ENCODE measurements at places on chromosomes 6 and 20.

- DNase-seq, result no peak
These were observed 52.8 kb downstream of the NCOA7 start for GRCh38 chr6:125843593-125843992.

DNA sequence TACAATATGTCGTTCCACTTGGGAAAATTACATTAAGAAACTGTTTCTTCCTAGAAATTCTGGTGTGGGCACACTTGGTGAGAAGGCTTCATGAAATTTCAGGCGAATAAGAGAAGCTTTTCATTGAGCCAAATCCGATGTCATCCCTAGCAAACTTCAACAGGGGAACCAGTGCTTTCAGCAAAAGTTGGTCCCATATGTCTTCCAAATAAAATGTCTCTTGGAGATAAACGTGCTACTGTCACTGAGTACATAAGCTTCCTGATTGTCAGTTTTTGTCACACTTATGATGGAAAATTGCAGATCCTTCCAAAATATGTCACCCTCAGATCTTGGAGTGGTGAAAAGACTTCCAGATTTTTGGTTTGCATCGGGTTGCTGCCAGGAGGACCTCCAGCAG lies 31.1 kb upstream of the SLC35A1 start:
- no peak for DNase-seq

- no peak for DNase-seq
These were observed 11.3 kb downstream of the GINS1 start for GRCh38 chr20:25418776-25419175.

- DNase-seq, result no peak
These were observed 184.5 kb upstream of the RAB32 start for GRCh38 chr6:146359131-146359530.

- no peak for DNase-seq
These were observed 17.5 kb downstream of the PTK7 start for GRCh38 chr6:43093436-43094289.

DNA sequence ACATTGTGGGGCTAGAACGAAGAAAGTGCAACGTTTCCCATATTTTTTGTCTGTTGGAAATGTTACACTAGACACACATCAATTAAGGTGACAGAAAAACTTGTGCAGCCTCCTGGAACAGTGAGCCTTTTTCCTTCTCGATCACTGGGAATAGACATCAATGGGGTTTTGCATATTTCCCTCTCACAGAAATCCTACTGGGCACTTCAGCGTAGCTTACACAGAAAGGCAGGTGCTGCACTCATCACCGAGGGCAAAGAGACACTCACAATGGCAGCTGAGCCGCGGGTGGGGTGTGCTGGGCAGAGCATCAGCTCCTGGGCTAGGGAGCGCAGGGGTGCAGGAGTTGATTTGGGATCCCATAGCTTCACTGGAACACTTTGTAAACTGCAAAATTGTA lies 64.5 kb downstream of the THBS2 start:
- DNase-seq, result no peak

DNA sequence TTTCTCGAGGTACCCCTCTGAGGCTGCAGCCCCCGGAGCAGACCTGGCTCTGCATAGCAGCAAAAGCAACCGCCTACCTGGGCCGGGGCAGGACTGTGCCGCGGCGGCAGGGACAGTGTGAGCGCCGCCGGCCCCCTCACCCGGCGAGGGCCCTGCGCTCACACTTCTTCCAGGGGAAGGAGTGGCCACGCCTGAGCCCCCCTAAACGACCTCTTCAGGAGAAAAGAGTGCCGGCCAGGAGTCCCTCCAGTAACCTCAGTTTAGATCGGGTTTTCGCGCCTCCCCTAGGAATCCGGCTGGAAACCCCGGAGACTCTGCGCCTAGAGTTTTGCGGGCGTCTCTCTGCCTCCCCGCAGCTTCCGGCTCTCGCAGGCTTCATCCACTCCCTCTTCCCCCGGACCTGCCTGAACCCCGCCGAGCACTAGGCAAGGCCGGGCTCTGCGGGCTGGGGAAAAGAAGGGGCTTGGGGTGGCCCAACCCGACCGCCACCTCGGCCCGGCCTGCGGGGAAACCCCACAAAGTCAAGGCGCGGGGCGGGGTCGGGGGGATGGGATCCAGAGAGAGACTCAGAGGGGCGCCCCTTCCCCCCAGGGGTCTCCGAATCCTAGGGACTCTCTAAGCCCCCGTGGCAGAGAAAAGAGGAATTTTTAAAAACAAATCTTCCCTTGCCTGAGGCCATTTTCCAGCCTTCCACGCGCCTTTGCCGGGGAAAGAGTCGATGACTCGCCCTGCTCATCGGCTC lies 558 bp downstream of the LINC00237 start:
- DNase-seq, result no peak

- DNase-seq, result no peak
These were observed 45.4 kb upstream of the ECI2 start for GRCh38 chr6:4180652-4181255.

DNA sequence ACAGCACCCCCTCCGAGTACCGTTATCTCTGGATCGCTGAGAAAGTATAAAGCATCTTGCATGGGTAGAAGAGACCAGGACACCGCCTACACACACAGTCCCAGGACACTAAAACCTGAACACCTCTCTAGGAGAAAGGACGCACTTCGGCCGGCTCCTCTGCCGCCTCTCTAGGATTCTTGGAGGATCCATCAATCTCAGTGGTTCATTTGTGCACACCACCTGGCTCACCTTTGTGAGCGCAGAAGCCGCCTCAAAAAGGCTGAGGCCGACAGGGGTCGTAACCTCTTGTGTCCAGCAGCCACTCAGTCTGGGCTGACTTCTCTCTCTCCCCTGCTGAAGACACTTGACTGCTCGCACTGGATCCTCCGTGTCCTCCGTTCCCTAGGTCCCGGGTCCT lies 13.5 kb downstream of the ZSCAN23 start:
- DNase-seq, result no peak

DNA sequence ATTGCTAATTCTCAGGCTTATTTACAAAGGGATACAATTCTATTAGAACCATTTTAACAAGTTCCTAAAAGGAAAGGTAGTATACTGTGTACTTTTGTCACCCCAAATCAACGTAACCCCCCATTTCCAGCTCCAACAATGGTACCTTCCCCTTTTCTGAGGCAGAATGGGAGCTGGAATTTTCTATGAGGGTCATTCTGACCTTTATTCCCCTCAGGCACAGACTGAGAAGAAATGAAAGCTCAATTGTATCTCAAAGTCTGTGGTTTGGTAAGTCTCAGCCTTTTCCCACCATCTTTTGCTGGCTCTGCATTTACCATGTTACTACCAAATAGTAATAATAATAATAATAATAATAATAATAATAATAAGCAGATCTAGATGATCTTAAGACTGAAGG lies 571.0 kb downstream of the RNF144B start:
- no peak for DNase-seq

GRCh38 chr6:97654674-97655073 lies 371.7 kb upstream of the MMS22L start:
- no peak for DNase-seq

DNA sequence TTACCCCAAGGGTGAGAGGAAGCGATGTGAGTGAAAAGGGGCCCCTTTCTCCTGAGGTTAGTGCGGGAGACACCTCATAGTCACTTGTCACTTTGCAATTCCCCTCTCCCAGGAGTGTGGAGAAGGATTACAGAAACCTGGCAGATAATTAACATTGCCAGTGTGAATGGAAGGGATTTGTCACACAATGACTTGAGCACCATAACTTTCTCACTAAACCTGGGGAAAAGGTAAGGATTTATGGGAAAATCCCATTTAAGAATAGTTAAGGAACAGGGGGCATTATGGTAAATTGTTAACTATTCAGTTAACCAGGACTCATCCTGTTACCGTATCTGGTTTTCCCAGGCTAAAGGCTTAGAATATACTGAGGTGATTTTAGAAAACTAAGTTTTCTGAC lies 219.5 kb upstream of the JAG1 start:
- DNase-seq, result no peak

DNA sequence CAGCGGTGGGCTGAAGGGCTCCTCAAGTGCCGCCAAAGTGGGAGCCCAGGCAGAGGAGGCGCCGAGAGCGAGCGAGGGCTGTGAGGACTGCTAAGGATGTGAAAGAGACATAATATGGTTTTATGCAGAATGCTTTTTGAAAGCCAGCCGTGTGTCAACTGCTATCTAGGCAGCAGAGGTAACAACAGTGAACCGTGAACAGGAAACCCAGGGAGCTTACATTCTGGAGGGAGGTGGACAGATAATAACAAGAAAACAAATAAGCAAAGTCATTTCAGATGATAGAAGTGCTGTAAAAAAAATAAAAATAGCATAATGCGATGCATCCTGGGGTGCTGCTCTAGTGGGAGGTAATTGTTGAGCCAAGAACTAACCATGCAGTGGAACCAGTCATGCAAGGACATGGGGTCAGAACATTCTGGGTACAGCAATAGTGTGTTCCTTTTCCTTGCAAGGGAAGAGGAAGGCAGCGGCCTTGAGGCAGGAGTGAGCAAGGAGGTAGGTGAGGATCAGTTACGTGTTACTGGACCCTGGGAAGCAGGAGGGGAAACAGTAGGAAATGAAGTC lies 134.4 kb upstream of the TMEM170B start:
- DNase-seq, result no peak

DNA sequence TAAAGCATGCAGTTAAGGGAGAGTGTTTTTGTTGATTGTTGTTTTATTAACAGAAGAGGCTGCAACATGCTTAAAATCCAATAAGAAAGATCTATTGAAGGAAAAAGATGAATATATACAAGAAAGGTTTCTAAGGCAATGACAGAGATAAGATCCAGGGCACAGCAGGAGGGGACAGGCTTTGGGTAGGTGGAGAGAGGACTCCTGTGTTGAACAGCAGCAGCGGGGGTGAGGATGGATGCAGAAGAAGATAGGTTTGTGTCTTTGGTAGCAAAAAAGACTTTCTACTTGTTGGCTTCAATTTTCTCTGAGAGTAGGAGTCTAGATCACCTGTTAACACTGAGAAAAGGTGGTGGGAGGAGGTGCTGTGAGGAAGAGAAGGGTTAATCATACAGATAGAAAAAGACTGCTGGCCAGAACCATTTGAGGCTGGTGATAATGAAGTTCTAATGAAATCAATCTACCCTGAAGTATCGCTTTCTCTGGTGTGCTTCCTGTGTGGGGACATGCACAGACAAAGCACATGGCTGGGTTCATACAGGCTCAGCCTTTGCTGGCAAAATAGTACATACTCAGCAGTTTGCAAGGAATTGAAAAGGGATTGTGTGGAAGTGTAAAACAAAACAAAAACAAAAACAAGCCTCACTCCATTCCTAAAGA lies 17.2 kb upstream of the DST start:
- no peak for DNase-seq

DNA sequence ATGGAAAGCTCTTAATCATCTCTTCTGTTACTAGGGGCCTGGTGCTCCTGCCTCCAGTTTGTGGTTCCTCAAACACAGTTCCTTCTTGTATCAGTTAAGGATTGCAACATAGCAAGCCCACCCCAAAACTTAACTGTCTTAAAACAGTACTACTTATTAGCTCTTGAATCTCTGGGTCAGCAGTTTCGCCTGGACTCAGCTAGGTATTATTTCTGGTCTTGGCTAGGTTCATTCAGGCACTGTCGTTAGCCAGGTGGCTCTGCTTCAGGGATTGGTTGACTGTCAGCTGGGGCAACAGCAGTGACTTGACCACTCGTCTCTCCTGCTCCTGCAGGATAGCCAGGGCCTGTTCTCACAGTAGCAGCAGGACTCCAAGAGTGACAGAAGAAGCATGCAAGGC lies 30.0 kb upstream of the RALY start:
- no peak for DNase-seq

GRCh38 chr6:151340219-151340978 lies 51.0 kb downstream of the ZBTB2 start:
- DNase-seq, result no peak

DNA sequence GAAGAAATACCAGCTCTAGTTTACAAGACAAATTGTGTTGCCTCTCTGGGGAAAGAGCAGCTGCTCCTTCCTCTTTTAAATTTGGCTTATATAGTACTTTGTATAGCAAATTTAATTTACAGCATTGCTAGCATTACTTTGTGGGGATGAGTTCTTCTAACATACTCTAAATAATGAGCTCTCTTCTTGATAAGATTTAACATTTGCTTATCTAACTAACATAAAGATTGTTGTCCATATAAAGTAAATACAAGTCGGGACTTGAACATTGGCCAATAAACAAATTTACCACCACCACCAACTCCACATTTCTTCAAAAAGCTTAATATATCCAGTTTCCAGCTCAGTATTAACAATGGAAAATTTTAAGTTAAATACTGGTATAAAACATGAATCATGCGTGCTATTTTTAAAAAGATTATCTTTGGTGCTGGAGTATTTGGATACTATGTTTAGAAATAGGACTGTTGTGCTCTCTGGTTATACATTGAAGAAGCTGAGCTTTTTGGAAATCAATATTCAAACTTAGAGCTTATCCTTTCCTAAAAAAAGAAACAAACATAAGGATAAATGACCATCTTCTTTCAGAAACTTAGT lies 1146.9 kb upstream of the GJE1 start:
- DNase-seq, result no peak

DNA sequence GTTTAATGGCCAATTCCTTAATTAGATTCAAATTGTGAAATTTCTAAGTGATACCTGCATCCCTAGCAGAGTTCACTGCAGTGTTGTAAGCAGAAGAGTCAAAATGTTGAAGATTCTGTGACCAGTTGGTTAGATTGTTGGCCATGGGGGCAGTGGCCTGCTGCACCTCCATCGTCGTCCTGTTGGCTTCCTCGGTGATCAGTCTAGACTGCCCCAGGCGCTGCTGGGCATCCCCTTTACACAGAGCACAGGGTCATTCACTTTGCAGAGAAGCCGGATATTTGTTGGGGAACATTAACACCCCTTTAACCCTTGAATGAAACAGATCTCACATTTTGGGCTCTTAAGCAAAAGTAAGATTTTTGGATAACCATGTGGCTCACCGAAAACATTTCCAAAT lies 60.7 kb downstream of the FAM229B start:
- DNase-seq, result no peak
